ENCODE measurements at places on chromosomes 3 and 15.

DNA sequence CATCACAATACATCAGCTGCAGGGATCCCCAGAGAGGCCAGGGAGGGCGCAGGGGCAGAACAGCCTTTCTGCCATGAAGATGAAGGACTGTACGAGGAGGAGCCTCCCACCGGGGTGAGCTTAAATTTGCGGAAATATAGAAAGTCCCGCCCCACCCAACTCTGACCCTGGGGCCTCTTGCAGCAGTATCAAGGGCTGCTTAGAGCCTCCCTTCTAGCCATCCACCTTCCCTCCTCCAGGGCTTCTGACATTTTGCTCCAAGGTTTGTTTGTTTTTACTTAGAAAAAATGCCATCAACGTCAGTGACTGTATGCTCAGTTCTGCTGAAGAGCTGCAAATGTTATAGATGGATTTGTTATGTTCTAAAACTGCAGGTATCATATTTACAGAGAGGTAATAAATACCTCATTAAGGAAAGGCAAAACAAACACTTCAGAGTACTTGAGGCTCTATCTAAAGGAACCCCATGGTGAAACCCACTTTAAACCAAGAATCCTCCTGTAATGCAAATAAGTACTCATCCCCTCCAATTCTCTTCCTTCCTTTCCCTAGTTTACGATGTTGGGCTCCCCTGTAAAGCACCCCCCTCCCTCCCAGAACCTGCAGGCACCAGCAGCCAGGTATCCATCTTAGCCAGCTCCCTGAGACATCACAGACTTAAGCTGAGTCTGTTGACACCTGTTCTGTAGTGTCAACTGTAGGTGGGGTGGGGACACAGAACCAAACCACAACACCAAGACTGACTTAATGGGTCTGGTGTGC lies 30.5 kb downstream of the RFTN1 start:
- DNase-seq: no peak

GRCh38 chr3:188927971-188928370 lies 243.8 kb upstream of the TPRG1 start:
- no peak for DNase-seq

DNA sequence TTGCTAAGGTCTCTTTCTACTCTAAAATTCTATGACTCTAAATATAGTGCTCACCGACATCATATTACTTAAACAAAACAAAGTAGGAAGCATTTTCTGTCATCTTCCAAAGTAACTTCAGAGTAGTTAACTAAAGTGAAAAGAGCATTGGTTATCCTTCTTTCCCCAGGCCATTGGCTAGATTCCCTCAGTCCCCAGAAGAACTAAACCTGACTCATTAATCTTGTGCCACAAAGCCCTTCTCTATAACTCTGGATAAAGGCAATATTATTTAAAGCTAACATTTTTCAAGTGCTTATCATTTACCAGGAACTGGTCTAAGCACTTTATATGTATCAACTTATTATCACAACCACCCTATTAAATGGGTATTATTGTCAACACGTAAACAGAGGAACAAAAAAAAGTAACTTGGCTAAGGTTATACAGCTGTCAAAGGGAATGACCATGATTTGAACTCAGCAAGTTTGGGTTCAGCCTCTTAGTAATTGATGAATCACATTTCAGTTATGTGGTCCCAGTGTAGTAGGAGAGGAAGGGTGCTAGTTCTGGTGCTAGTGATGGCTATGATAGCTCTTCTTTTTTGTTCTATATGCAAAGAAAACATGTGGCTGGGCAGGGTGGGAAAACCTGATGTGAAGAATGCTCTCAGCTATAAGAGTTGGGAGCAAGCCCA lies 304.9 kb downstream of the FGF12 start:
- no peak for DNase-seq

DNA sequence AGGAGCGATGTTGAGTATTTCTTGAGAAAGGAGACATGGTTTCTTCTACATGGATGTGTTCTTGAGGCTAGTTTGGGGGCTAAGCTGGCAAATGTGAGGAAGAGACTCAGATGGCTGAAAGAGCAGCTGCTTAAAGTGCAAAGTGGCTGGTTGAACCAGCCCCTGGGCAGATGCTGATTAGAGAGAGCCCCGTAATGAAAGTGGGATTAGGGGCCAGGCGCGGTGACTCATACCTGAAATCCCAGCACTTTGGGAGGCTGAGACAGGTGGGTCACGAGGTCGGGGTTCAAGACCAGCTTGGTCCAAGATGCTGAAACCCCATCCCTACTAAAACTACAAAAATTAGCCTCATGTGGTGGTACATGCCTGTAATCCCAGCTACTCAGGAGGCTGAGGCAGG lies 75.0 kb upstream of the GCNT3 start:
- DNase-seq: no peak

- DNase-seq: no peak
Measured at GRCh38 chr3:13812034-13812471, 67.8 kb downstream of the WNT7A start.

DNA sequence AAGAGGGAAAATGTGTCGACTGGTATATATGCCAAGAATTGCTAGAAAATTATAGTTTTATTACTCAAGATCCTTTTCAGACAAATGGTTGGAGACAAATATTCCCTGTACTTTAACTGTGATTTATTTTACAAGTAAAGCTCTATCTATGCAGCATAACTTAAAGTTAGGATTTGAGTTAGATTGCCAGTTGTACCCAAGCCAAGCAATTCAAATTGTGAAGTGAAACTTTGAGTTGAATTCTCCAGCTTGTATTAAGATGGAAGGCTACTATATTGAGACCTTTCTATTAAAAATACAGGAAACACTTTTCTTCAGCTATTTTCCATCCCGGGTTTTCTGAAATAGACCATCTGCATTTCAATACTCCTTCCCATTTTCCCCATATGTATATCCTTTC lies 333.1 kb upstream of the RBMS3 start:
- DNase-seq: no peak

- no peak for DNase-seq
Measured at GRCh38 chr15:68812069-68812468, 8.6 kb downstream of the ANP32A start.

- no peak for DNase-seq
Measured at GRCh38 chr3:55202326-55202725, 274.5 kb upstream of the LRTM1 start.

GRCh38 chr3:152474585-152474984 lies 205.9 kb downstream of the MBNL1 start:
- no peak for DNase-seq

DNA sequence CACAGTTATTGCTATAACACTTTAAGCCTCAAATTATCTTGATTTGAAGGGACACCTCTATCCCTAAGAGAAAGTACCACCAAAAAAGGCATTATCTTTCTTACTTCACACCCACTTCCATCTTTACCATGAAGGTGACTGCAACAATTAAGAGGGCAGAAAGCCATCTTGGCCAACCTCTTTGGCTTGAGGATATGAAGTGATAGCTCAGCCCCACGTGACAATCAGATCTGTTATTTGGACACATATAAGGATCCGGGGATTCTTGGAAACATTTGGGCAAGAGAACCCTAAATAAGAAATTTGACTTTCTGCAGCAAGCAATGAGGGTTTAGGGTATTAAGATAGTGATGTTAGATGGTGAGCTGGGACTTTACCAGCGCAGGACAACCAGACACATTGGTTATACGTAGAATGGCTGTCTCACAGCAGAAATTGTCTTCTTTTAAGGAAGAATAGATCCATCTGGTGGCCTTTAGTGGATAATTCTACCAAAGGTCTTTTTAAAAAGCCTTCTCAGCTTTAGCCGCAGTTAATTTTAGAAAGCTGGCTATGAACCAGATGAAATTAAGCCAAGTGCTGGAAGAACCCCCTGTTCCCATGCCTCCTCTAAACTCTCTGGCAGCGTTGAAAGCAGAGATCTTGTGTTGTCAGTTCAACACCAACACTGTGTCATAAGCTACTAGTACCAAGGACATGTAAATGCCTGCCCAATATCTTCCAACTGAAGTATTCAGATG lies 12.3 kb downstream of the HCLS1 start:
- DNase-seq: no peak

DNA sequence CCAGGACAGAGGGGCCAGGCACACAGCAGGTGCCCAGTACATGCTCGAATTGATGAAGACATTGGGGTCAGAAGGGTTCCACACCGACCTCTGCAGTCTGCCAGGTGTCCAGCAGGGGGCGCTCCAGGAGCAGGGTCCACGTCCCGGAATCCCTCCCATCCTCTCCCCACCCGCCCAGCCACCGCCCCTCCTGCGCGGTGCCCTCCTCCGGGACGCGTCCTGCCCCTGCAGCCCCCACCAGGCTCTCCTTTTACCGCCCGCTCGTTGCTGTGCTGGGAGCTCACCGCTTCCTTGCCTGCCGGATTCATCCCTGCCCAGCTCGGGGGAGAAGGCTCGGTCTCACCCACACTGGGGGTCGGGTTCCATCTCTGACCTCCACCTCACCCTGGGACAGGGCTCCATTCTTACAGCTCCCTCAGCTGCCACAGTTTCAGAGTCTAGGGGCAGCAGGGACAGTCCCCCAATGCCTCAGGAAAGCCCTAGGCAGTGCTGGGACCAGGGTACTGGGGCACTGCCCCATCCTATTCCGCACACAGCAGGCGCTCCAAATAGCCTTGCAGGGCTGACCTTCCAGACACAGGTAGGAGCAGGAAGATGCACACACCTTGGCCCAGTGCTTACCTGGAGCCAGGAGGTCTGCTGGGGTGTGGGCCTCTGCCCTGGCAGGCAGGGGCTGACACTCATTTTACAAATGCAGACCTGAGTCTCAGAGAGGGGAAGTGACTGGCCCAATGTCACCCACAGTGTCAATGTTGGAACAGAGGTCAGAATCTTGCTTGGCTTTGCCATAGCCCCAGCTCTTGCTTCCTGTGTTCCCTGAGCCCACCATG lies 31.0 kb downstream of the GRIP2 start:
- DNase-seq: peak; percentile 36

GRCh38 chr3:36763850-36764703 lies at the start of gene DCLK3:
Gene DCLK3 (minus strand): TSS chr3:36764553. CDS start chr3:36764263, 290 bp downstream.
- no peak for DNase-seq

Measured in activated CD8-positive, alpha-beta memory T cell treated with anti-CD3 and anti-CD28 coated beads for 4 hours (primary cell).